ENCODE measurements at places on chromosomes 6 and 20.

DNA sequence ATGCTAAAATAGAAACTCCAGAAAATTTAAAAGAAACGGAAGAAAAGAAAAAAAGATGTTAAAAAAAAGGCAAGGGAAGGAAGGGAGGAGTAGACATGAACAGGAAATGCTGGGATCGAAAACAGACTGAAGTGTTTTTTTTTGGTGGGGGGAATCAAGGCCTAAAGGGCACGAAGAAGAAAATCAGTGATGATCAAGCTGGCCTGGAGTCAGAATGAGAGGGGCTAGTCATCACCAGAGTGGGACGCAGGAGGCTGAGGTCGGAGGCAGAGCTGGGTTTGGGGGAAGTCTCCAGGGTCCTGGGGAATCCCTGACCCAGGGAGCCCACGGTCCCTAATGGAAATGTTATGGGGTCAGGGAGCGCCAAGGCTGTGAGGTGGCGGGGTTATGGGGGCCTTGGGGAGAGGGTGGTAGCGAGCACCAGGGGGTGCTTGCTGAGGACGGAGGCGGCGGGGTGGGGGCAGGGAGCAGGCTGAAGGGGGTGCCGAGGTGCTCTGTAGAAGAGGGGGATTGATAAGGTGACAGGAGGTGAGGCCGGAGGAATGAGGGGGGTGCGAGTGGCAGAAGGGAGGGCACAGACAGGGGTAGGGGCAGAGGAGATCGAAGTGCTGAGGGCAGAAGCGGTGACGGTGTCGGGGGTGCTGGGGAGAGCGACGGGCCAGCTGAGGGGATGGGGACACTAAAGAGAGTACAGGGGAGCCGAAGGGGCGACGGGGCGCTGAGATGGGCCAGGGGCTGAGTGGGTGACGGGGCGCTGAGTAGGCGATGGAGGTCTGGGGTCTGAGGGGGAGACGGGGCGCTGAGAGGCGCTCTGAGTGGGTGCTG is 684 bp downstream of the ZNFX1 start:
- DNase-seq: no peak

- DNase-seq: no peak
Observed at GRCh38 chr6:56343295-56343694, 95.9 kb upstream of the COL21A1 start.

DNA sequence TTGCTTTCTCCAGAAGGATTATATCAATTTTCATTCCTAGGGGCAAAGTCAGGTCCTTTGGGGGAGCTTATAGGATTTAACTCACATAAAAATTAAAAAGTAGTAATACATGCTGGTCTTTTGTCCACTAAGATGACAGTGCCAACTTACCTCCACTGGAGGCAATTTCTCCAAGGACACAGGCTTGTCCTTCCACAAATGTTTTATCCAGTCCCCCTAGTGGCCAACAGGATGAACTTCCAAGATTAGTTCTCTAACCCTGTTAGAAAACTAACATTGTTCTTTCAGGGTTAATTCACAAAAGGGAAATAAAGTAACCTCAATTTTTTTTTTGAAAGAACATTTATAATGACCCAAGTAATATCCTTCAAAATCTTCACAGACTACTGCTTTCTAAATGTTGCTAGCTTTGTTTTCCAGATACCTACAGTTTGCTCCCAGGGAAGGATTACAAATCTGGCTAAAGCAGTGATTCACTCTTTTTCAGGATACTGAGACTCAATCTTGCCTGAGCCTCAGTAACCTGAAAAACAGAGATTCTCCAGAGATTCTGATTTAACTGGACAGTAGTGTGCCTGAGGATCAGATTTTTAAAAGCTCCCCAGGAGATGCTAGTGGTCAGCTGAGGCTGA is 31.7 kb upstream of the UBR2 start:
- no peak for DNase-seq

DNA sequence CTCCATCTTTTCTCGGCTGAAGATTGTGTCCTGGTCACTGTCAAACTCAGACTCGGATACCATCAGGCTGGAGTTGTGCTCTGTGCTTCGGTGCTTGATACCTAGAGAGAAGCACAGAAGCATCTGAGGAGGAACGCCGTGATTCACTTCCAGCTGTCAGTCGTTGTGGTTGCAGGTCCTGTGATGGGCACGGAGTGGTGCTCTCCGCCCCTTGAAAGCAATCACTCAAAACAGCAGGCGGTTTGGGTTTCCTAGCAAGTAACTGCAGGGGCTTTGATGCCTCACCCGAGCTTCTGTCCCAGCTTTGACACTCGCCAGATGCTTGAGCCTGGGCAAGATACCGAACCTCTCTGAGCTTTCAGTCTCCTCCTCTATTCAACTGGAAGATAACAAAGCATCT is 52.5 kb downstream of the ALDH5A1 start:
- no peak for DNase-seq

- no peak for DNase-seq
Observed at GRCh38 chr20:2244993-2245392, 50.8 kb upstream of the TGM3 start.

- DNase-seq: no peak
Observed at GRCh38 chr6:25370178-25371036, 91.2 kb downstream of the CARMIL1 start.

DNA sequence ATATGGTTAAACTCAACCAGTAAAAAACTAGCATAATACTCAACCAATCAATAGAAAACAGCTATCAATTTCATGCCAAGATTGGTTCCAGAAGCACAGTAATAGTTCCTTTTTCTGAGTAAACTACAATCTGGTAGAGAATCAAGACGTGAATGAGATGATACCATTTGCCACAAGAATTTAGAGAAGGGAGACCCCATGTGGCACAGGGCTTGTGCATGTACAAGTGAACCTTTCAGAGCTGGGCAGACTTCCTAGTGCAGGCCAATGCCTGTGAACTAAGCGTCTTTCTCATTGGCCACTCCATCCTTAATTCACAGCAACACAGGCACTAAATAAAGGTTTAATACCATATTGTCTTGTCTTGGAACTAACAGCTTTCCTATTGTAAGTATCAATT is 213.5 kb downstream of the RFPL4B start:
- DNase-seq: no peak

DNA sequence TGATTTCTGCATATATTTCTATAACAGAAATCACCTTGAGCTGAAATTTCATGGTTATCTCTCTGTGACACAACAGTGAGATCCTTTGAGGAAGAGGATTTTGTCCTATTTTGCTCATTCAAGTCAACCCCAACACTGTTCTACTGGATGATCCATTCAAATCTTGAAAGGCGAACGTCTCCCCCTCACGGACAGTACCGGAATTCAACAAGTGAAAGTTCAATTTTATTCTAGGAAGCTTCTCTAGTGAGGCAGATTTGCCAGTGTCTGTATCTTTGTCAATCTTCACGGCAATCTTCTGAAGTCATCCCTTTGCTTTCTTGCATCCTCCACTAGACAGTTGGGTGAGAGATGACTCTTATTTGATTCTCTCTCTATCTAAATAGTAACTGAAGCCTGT is 91.7 kb upstream of the PDE7B start:
- DNase-seq: no peak

DNA sequence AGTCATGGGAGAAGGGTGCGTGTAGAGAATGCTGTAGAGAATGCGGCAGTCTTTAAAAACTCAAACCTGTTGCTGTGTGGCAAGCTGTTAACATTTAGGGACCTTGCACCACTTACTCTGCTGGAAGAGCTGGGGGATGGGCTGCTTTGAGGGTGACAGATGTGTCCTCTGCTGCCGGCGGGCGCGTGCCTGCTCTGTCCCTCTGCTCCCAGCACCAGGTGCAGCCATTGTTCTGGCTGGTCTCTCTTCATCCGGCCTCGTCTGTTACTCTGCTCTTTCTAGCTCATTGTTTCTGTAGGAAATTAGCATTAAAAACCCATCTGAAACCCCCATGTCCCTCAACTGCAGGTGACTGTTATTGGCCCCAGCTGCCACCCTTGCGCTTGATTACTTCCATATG is 78.5 kb downstream of the CBFA2T2 start:
- DNase-seq: peak; percentile 76

DNA sequence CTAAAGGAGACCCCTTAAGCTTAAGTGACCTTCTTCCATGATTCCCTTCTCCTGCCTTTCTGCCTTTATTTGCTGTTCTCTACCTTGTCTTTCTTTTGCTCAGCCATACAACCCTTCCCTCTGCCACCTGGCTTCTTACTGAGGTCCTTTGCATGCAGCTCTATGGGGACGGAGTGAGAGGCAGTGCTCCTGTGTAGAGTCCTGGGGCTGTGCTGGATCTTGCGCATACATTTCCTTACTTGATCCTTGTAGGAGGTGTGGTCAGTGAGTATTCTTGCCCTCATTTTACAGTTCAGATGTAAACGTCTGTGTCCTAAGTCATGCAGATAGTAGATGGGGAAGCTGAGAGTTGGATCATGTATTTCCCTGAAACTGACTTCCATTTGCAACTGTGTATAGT is 5.7 kb downstream of the SASH1 start:
- no peak for DNase-seq

GRCh38 chr6:155645325-155645724 is 189.7 kb upstream of the NOX3 start:
- DNase-seq: no peak

DNA sequence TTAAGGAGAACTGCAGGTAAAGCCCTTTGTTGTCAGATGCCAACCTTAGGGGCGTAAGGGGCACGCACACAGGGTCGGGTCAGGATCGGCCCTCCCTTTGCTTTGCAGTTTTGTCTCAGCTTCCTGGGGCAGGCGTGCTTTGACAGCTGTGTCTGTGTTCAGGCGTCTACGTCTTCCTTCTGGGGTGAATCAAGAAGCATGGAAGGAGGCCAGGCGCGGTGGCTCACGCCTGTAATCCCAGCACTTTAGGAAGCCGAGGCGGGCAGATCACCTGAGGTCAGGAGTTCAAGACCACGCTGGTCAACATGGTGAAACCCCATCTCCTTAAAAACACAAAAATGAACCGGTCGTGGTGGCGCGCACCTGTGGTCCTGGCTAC is 1.3 kb downstream of the ZGPAT start:
- DNase-seq: no peak

DNA sequence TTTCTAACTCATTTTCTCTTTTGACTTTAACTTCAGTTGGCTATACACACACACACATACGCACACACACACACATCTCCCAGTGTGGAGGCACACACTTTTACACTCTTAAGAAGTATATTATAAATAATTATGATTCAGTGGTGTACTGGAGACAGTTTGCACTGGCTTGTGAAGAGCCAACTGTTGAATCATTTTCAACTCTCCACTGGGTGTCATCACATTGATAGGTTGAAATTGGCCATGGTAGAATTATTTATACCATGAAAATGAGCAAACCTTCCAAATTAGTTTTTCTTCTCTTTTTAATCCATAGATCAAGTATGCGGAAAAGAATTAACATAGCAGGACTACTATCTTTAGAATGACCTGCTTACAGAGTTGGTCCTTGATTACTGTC is 407.1 kb downstream of the BMP2 start:
- DNase-seq: no peak

GRCh38 chr6:167351656-167352345 is 26.9 kb downstream of the TTLL2 start:
- DNase-seq: no peak

DNA sequence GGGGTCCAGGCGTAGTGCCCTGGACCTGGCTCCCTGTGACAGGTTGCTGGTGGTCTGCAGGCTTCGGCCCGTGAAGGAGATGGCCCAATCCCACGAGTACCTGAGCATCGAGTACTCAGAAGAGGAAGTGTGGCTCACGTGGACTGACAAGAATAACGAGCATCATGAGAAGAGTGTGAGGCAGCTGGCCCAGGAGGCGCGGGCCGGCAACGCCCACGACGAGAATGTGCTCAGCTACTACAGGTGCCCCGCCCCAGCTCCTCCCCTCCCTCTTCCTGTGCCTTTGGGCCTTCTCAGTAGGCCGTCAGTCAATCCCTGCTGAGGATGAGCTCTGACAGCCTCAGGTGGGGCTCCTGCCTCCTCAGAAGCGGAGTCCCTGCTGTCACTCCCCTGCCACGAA is 42.6 kb downstream of the UQCC2 start:
- no peak for DNase-seq

DNA sequence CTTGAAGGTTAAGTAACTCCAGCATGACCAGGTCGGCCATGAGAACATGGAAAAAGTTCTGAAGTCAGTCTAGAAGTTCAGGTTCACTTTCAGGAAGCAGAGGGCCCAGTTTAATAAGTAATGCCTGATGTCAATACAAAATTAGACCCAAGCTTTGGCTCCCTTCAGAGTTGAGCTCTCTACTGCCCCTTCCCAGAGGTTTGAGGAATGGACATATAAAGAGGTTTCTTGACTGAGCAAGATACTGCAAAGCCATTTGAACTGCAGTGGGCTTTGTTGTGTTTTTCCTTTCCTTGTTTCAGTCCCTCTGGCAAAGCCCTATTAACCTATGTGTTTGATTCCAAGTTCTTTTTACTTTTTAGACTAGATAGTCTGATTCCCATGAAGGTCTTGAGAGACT is 97.8 kb upstream of the PREP start:
- DNase-seq: no peak

- no peak for DNase-seq
Observed at GRCh38 chr20:20184149-20184548, 131.8 kb downstream of the CFAP61 start.

GRCh38 chr20:52312132-52312729 is 120.7 kb upstream of the ZFP64 start:
- DNase-seq: no peak

GRCh38 chr20:62539198-62540045 is 63.6 kb upstream of the GATA5 start:
- no peak for DNase-seq

DNA sequence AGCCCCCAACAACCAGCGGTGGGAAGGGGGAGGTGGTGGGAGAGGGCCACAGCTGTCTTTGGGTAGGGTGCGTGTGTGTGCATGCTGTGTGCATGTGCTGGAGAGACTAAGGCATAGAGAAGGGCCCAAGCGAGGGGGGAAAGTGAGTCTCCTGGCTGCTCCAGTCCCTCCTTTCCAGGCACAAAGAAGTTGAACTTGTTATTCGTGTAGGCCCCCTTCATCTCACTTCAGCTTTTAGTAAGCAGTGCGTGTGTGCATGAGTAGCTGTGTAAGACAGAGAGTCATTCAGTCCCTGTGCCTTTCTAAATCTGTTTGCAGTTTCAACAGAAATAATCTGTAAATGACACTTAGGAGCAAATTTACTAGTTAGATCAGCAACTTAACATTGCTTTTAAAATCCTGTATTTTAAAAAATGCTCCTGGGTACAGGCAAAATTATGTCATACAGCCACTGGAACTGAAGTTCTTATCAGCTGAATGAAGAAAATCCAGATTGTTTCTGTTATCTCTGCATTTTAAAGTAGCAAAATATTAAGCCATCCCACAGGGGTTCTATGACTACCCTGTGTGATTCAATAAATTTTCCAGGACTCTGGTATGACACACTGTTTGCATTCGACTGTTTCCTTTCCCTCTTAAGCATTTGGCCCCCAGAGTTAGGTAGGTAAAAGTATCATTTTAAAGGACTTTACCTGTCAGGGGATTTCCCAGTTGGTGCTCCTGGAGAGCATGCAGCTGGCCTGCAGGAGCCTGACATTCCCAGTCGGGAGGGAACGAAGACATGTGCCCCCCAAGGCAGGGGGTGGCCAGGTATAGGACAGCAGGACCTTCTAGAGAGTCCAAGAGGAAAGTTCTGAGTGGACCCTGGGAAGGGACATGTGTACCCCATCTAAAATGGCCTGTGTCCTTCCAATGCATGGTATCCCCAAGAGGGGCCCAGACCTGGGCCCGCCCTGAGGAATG is 39.0 kb downstream of the MTRES1 start:
- DNase-seq: no peak

Data from nucleus accumbens (tissue), 56 donors.